Aorta (tissue), 5 donors: ENCODE measurements at places on chromosomes 2 and 18. TPM values are rescaled to one million over a fixed set of nuclear protein-coding genes. Genes with fewer than 3 reads are reported as not detected.

IL18R1 gene
- 11.0 TPM for total RNA-seq

SATB2 gene
- 9.9 TPM for total RNA-seq

HEATR5B gene
- total RNA-seq = 28.2 TPM

ZSWIM2 gene
- not detected for total RNA-seq

GLI2 gene
- 9.0 TPM for total RNA-seq

SULT1C4 gene
- 10.3 TPM for total RNA-seq

RFX8 gene
- 1.0 TPM for total RNA-seq

DIPK1C gene
- total RNA-seq = not detected

CD8A gene
- 2.9 TPM for total RNA-seq

CAPN13 gene
- not detected for total RNA-seq

SIX2 gene
- 1.7 TPM for total RNA-seq

GKN1 gene
- total RNA-seq = not detected

OTOS gene
- total RNA-seq = not detected

FAM228A gene
- total RNA-seq = 3.9 TPM

HAAO gene
- total RNA-seq = 22.0 TPM

RAD51AP2 gene
- not detected for total RNA-seq

KCNJ3 gene
- 1.6 TPM for total RNA-seq

KLHL29 gene
- 13.4 TPM for total RNA-seq

LINC00305 gene
- total RNA-seq = not detected

RAPH1 gene
- total RNA-seq = 74.2 TPM

TGFA gene
- total RNA-seq = 2.0 TPM

FAM161A gene
- 2.4 TPM for total RNA-seq

ACKR3 gene
- total RNA-seq = 116 TPM

CAPN14 gene
- 0.21 TPM for total RNA-seq

SIGLEC15 gene
- total RNA-seq = 1.2 TPM

EPB41L5 gene
- total RNA-seq = 21.8 TPM

ITGA4 gene
- 13.1 TPM for total RNA-seq

CCDC68 gene
- total RNA-seq = 4.4 TPM

D2HGDH gene
- 20.5 TPM for total RNA-seq

MRO gene
- total RNA-seq = 3.2 TPM

TIMM21 gene
- total RNA-seq = 20.5 TPM

ALPG gene
- not detected for total RNA-seq

KCNG2 gene
- total RNA-seq = 1.1 TPM

DUSP2 gene
- total RNA-seq = 5.7 TPM
